A549 treated with AZD2906 at 1 μM for 4 hours (cell line): ENCODE measurements at places on chromosomes 7 and 10. TPM values are rescaled to one million over a fixed set of nuclear protein-coding genes. Genes with fewer than 3 reads are reported as not detected.

Gene CCL24
- 0.18 TPM in 1 of 5 replicates, not detected in the others for total RNA-seq

Gene PDSS1
- 12.9 to 15.5 TPM (median 14.4 TPM) in 5 replicates for total RNA-seq

Gene PLEKHS1
- total RNA-seq, result 0.02 to 0.06 TPM (median 0.03 TPM) in 4 of 5 replicates, not detected in the other

Gene PNLIP
- total RNA-seq, result 0.13 to 0.28 TPM (median 0.14 TPM) in 4 of 5 replicates, not detected in the other

Gene DOCK1
- 18.5 to 24.4 TPM (median 23.2 TPM) in 5 replicates for total RNA-seq

Gene DKK1
- total RNA-seq, result 408 to 480 TPM (median 456 TPM) in 5 replicates

Gene MACC1
- total RNA-seq, result not detected in 5 replicates

Gene LIPF
- total RNA-seq, result not detected in 5 replicates

Gene VIM
- total RNA-seq, result 1,625 to 1,778 TPM (median 1,701 TPM) in 5 replicates

Gene MBLAC1
- 2.1 to 3.5 TPM (median 3.0 TPM) in 5 replicates for total RNA-seq

Gene MSMB
- not detected in 5 replicates for total RNA-seq

Gene PTTG1IP2
- total RNA-seq, result not detected in 5 replicates

Gene CC2D2B
- 0.08 to 0.44 TPM (median 0.34 TPM) in 4 of 5 replicates, not detected in the other for total RNA-seq

Gene SLC13A1
- not detected in 5 replicates for total RNA-seq

Gene ANKRD30A
- total RNA-seq, result 0.49 to 0.92 TPM (median 0.66 TPM) in 5 replicates
